Fibroblast of lung (primary cell): ENCODE measurements at places on chromosomes 4 and X. TPM values are rescaled to one million over a fixed set of nuclear protein-coding genes. Genes with fewer than 3 reads are reported as not detected.

SMIM10 gene
- 10.0 and 10.2 TPM in 2 replicates for total RNA-seq

PABPC1L2B gene
- not detected in 2 replicates for total RNA-seq

BGN gene
- total RNA-seq = 10.1 and 18.7 TPM in 2 replicates

NLGN4X gene
- total RNA-seq = under 0.01 TPM in 1 of 2 replicates, not detected in the other
